ENCODE measurements at places on chromosomes 16 and 17. TPM values are rescaled to one million over a fixed set of nuclear protein-coding genes. Genes with fewer than 3 reads are reported as not detected.

DNA sequence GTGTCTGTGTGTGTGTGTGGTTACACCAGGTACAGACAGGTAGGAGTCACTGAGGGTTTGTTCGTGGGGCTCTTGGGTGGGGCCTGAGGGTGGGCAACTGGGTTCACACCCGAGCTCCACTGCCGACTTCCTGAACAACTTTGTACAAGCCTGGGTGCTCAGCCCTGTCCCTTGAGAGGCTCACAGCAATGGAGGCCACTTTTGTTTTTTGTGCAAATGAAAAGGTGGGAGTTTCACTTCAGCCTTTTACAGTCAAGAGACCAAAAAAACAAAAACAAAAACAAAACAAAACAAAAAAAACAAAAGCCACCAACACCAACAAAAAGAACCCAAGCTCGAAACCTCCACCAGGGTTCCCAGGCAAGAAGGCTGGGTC, 2.4 kb downstream of the RHBDF2 start:
- H3K36me3 ChIP-seq, result peaks cover 3% of the 10 kb centered on the region
- H3K4me1 ChIP-seq, result peaks cover 66% of the 10 kb centered on the region
- H3K27me3 ChIP-seq, result no peaks in the 10 kb centered on the region

- DNase-seq, result no peak
- H3K4me1 ChIP-seq, result peaks cover 9% of the 10 kb centered on the region
- no peaks in the 10 kb centered on the region for H3K27me3 ChIP-seq
- H3K27ac ChIP-seq, result no peak overlapping the region
- no peak overlapping the region for H3K4me3 ChIP-seq
- no peaks in the 10 kb centered on the region for H3K36me3 ChIP-seq
Observed at GRCh38 chr17:27327397-27327796, 33.5 kb downstream of the WSB1 start.

DNA sequence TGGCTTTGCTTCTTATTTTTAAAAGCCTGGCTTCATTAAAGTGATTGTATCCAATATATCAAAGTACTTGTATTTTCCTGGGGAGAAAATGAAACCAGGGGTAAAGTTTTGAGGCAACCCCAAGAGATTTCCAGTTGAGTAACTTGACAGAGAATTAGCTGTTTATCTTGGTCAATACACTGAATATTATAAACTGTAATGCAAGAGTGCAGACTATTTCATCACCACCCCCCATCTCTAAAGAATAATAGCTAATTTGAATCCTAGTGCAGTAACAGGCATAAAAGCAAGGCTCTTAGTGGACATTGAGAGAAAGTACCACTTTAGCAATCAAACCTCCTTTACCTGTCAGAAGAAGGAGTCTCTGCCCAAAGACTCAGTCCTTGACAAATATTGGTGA, 27.0 kb downstream of the IRX6 start:
- no peak overlapping the region for H3K27ac ChIP-seq
- no peak for DNase-seq
- no peaks in the 10 kb centered on the region for H3K4me1 ChIP-seq
- H3K4me3 ChIP-seq, result no peak overlapping the region
- no peaks in the 10 kb centered on the region for H3K27me3 ChIP-seq
- no peaks in the 10 kb centered on the region for H3K36me3 ChIP-seq

- H3K27me3 ChIP-seq, result peaks cover 5% of the 10 kb centered on the region
- H3K36me3 ChIP-seq, result no peaks in the 10 kb centered on the region
- peak overlapping the region; percentile 17 for H3K4me3 ChIP-seq
- no peak overlapping the region for H3K27ac ChIP-seq
Observed at GRCh38 chr16:2717383-2718263, 2.4 kb downstream of the PRSS27 start.

DNA sequence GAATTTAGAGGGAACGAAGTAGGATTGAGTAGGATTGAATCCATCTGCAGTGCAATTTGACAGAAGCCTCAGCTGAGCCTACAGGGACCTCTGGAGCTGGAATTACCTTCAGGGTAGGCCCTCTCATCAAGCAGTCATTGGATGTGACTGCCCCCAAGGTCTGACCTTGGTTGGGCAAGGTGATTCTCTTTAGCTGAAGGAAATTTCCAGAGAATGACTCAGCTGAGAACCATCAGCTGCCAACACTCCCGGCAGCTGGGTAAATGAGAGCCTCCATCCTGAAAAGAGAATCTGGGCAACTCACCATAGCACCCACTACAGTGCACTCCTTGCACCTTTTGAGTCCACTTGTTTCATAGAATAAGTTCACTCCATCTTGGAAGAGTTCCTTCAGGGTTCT, 113.5 kb upstream of the MED13 start:
- peaks cover 3% of the 10 kb centered on the region for H3K27me3 ChIP-seq
- H3K36me3 ChIP-seq, result no peaks in the 10 kb centered on the region
- no peak for DNase-seq
- no peaks in the 10 kb centered on the region for H3K4me1 ChIP-seq
- no peak overlapping the region for H3K27ac ChIP-seq
- H3K4me3 ChIP-seq, result no peak overlapping the region

- DNase-seq, result no peak
- H3K4me1 ChIP-seq, result no peaks in the 10 kb centered on the region
- H3K27me3 ChIP-seq, result peaks cover 4% of the 10 kb centered on the region
- no peaks in the 10 kb centered on the region for H3K36me3 ChIP-seq
- no peak overlapping the region for H3K27ac ChIP-seq
- no peak overlapping the region for H3K4me3 ChIP-seq
Observed at GRCh38 chr16:27945233-27945973, 118.1 kb downstream of the GSG1L start.

The GP2 gene
- not detected for total RNA-seq

The MRPL27 gene
- 56.5 TPM for total RNA-seq

The SRCIN1 gene
- 0.20 TPM for total RNA-seq

The PRSS36 gene
- 0.85 TPM for total RNA-seq

DNA sequence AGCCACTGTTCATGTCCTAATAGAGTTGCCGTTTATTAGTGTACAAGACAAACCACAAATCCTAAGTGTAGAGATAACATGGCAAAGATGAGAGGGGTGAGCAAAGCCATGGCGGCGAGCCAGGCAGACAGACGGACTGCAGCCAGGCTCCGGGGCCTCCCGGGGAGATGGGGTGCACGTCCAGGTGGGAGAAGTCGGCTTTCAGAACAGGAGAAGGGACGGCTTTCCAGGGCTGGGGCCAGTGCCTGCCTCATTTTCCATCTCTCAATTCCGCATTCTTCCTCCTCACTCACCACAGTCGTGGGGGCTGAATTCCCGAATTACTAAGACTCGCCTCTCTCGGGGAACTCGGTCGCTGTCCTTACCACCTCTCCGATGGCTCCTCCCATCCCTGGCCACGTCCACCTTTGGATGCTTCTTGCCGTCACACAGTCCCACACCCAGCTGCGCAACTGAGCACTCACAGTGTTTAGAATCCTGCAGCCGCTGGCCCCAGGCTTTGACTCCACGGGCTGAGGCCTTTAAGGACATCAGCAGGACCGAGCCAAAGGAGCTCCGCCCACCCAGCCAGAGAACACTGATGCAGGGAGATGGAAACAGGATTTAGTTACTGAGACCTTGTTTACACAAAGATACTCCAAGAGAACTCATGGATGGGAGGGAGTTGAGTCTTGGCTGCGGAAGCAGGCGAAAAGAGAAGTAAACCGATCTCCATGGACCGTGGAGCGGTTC, 59.7 kb downstream of the RNF112 start:
- H3K4me3 ChIP-seq, result no peak overlapping the region
- DNase-seq, result no peak
- H3K27me3 ChIP-seq, result peaks cover 3% of the 10 kb centered on the region
- H3K36me3 ChIP-seq, result no peaks in the 10 kb centered on the region

All from activated CD4-positive, alpha-beta memory T cell treated with anti-CD3 and anti-CD28 coated beads, Interleukin-2, amount 10 ng/mL, durations not matched to agents 7 days and 5 days (primary cell).